ENCODE measurements at places on chromosomes 1 and 21. TPM values are rescaled to one million over a fixed set of nuclear protein-coding genes. Genes with fewer than 3 reads are reported as not detected.

- no peaks in the 10 kb centered on the region for H3K36me3 ChIP-seq
- H3K4me1 ChIP-seq: no peaks in the 10 kb centered on the region
- DNase-seq: no peak
- H3K27me3 ChIP-seq: peaks cover 2% of the 10 kb centered on the region
- H3K27ac ChIP-seq: no peak overlapping the region
- no peak overlapping the region for H3K4me3 ChIP-seq
Observed at GRCh38 chr1:14704846-14705245, 106.4 kb downstream of the KAZN start.

GRCh38 chr1:172339842-172340241 is 80.6 kb upstream of the C1orf105 start:
- no peak overlapping the region for H3K27ac ChIP-seq
- no peak for DNase-seq
- H3K36me3 ChIP-seq: no peaks in the 10 kb centered on the region
- no peaks in the 10 kb centered on the region for H3K27me3 ChIP-seq
- H3K4me3 ChIP-seq: no peak overlapping the region

DNA sequence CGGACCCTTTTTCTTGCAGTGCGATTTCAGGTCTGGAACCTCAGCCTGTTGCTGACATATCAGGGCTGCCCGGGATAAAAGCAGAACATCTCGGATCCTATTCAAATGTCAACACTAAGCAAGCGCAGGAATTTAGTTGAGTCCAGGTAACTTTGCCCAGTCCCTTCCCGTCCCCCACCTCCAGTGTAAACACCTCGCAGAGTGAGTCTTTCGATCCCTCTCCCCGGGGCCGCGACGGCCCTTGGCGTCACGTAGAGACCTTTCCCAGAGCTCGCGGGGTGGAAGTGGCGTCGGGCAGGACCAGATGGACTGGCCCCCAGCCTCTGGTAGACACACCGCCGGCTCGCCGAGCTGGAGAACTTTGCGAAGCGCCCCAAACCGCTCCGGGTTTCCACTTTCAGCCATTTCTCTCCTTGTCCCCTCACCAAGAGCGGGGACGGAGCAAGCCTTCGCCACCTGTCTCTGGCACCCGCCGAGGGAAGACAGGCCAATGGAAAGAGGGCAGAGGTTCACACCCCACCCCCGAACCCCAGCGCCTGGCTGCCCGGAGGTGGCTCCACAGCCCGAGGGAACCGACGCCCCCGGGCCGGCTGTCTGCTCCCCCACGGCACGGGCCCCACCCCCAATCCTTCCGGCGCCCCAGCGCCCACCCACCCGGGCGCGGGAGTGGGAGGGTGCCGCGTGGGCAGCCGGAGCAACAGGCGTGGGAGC is 570 bp downstream of the KCND3 start:
- peaks cover 53% of the 10 kb centered on the region for H3K27me3 ChIP-seq
- no peaks in the 10 kb centered on the region for H3K36me3 ChIP-seq
- no peak overlapping the region for H3K27ac ChIP-seq
- peaks cover 10% of the 10 kb centered on the region for H3K4me1 ChIP-seq
- H3K4me3 ChIP-seq: no peak overlapping the region
- no peak for DNase-seq

- no peaks in the 10 kb centered on the region for H3K36me3 ChIP-seq
- DNase-seq: no peak
- H3K4me1 ChIP-seq: peaks cover 42% of the 10 kb centered on the region
- no peak overlapping the region for H3K27ac ChIP-seq
- peaks cover 17% of the 10 kb centered on the region for H3K27me3 ChIP-seq
Observed at GRCh38 chr1:26360807-26361604, 7.1 kb upstream of the CRYBG2 start.

The KIF14 gene
- 13.7 TPM for total RNA-seq

Data from activated CD8-positive, alpha-beta T cell treated with anti-CD3 and anti-CD28 coated beads for 36 hours (primary cell).